ENCODE measurements at places on chromosomes 2 and 18.

GRCh38 chr2:235287375-235287733, 206.5 kb upstream of the AGAP1 start:
- DNase-seq = no peak

DNA sequence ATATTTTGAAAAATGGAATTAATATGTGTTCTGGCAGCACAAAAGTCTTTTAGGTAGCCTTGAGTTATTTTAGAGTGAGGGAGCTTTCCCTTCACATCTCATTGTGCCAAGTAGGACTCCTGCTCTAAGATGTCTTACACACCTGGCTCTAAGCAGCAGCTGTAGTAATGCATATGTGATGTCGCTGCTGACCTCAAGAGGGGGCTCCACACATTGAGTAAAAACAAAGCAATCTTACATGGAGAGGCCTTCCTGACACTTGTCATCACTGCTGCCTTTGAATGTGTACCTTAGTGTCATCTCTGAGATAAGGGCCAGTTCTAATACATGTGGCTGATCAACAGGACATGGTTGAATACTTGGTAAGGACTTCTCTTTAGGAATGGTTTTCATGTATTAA, 75.8 kb downstream of the ACTR3 start:
- DNase-seq = no peak

- DNase-seq = no peak
Observed at GRCh38 chr18:3027370-3027891, 14.5 kb upstream of the LPIN2 start.

GRCh38 chr2:128376241-128377041, 57.8 kb upstream of the HS6ST1 start:
- DNase-seq = no peak

- DNase-seq = peak; percentile 61
Observed at GRCh38 chr2:174593574-174594203, 3.9 kb downstream of the WIPF1 start.

All from stimulated activated naive CD8-positive, alpha-beta T cell treated with anti-CD3 and anti-CD28 coated beads, Interleukin-15, amount 100 ng/mL, for 72 hours (primary cell).